ENCODE measurements at places on chromosomes 1 and 21.

DNA sequence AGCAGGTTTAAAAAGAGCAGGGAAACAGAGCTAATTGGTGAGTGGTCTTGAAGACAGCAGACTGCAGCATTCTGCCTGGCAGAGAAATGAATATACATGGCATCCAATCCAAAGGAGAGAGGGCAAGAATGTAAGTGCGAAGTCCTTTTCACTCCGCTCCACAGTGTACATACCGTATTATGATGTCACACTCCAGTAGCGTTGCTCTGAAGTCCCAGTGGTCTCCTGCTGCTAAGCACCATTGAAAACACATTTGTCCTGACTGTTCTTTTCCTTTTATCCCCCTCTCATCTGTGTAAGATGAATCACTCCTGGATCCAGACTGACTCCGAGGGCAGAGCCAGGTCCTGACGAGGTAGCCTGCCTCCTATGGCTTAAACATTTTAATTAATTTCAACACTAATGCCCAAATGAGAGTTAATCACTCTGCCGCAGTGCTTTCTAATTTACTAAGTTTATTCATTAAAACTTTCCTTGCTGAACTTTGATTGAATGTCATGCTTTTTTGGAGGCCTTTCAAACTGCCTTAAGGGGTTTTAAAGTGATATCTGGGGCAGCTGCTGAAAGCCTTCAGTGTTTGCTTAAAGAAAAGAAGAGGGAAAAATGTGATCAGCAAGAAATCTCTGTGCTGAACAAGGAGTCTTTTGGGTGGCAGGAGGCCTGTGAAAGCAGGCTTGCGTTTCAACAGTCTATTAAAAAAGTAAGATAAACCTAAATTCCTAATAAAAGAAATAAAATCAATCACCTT is 227.2 kb downstream of the ATG4C start:
- no peak for DNase-seq

GRCh38 chr1:169511316-169512005 is 25.7 kb upstream of the SLC19A2 start:
- no peak for DNase-seq

DNA sequence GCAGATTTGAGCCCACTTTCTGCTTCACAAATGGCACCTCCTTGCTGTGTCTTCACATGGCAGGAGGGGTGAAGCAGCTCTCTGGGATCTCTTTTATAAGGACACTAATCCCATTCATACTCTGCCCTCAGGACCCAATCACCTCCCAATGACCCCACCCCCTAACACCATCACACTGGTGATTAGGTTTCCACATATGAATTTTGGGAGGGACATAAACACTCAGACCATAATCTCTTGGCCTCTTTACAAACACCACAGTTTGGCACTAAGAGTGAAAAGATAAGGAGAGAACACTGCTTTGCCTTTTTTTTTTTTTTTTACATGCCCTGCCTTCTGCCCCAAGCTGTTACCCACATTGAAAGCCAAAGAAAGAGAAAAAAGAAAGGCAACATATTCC is 166.2 kb upstream of the NFIA start:
- no peak for DNase-seq

DNA sequence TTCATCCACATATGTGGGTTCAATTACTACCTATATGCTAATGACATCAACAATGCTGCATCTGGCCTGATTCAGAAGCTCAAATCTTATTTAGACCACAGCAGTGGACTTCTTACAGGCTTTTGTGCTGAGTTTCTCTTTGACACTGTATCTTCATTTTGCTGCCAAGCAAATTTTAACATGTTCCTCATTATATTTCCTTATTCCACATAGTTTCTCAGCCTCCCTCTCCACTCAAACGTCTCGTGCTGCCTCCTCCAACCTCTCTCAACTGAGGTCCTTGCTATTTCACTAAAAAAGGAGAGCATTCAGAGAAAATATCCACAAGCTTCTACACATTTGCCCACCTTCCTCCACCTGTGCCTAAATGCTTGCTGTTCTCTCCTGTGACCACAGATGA is 6.5 kb downstream of the TDRKH start:
- no peak for DNase-seq

DNA sequence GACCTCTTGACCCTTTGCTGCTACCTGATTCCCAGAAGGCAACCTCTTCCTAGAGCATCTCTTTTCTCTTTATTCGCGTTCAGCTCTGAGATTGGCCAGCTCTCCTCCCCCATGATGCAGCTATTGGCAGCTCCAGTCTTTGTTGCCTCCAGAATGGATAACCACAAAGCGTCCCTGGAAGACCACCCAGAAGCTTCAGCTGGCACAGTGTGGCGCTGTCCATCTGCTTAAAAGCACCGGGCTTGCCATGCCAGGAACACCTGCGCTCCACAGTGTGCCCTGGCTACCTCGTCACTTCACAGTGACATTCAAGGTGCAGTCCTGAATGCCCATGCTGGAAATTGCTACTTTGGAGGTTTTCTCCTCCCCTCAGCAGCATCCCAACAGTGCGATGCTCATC is 353.9 kb downstream of the LMO4 start:
- DNase-seq, result no peak

DNA sequence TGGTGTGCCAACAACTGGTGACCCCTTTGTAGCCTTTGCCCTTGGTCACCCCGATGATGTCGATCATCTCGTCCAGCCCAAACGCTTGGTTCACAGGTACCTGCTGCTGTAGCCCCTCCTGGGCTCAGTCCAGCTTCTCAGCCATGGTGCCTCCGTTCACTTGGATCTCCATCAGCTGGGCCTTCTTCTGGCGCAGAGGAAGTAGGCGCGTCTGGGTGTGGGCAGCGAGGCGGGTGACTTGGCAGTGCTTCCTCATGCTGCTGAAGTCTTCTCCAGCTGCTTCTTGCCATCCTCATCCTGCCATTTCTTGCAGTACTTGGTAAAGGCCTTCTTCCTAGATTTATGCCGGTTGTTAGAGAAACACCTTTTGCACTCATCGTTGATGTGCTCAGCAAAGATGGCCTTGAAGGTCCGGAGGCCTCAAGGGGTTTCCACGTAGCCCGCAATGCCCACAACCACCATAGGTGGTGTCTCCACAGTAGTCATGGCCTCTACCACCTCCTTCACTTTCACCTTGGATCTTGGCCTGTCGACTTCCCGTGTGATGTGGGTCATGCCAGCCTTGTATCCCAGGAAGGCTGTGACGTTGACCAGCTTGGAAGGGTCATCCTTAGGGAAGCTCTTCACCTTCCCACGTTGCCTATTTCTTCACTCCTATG is 13.0 kb downstream of the DOP1B start:
- DNase-seq, result no peak

- DNase-seq, result no peak
These were observed 35.3 kb downstream of the FNBP1L start for GRCh38 chr1:93483200-93483599.

Measured in common myeloid progenitor, CD34-positive (primary cell).